ENCODE measurements at places on chromosomes 3 and 15.

DNA sequence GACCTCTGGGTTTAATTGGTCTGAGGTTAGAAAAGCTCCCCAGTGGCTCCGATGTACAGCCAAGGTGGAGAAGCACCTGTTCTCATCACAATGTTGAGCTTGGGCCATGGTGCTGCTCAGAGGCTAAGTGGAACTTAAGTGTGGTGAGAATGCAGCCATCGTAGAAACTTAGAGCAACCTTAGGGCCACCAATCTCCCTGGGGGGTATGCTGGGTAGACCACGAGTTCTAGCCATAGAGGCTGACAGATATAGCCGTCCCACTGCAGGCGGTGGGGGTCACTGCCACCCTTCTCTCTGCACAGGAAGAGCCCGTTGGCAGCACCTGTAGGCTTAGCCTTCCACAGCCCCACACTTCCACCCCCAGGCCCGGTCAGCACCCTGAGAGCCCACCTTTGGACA lies 38.0 kb downstream of the MGLL start:
- no peak for DNase-seq

- no peak for DNase-seq
These were observed 29.5 kb upstream of the ZNF774 start for GRCh38 chr15:90322538-90322937.

GRCh38 chr3:10558736-10559135 lies 53.4 kb upstream of the ATP2B2 start:
- no peak for DNase-seq

GRCh38 chr3:14300721-14301399 lies 101.5 kb upstream of the SLC6A6 start:
- no peak for DNase-seq

- DNase-seq, result no peak
These were observed 260.7 kb downstream of the THSD4 start for GRCh38 chr15:71375934-71376333.

GRCh38 chr3:164657631-164658030 lies 420.7 kb downstream of the SI start:
- DNase-seq, result no peak

DNA sequence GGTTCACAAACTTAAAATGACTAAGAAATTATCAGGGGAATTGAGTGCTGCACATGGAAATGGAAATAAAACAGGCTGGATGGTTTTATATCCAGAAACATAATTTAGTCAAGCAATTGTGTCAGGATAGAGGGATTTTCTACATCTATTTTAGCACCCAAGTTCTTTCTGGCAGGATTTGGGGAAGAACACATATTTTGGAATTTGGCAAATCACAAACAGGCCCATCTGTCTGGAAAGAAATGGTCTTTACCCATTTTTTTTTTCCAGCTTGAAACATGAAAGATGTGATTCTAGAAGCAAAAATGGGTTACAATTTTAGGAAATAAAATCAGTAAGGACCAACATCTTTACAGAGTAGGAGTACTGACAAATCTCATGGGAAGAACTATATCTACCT lies 14.4 kb upstream of the UNC13C start:
- DNase-seq, result no peak

- no peak for DNase-seq
These were observed 195.6 kb downstream of the XXYLT1 start for GRCh38 chr3:195075199-195075940.

DNA sequence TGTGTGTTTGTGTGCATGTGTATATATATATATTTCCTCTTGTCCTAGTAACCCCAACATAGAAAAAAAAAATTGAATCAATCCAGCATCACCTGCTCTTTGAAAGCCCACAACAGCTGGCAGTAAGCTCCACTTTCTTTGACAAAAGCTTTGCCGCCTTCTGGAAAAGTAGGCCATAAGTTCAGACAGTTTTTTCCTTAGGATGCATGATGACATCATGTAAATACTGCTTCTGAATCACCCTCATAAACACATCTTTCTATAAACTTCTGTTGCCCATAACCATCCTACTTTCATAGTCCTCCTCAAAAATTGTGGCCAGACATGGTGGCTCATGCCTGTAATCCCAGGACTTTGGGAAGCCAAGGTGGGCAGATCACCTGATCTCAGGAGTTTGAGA lies 67.4 kb downstream of the CSNK1G1 start:
- DNase-seq, result no peak
